Parietal lobe (tissue), 2 donors: ENCODE measurements at places on chromosomes 13 and 19. TPM values are rescaled to one million over a fixed set of nuclear protein-coding genes. Genes with fewer than 3 reads are reported as not detected.

Gene MEIOSIN
- not detected for total RNA-seq

Gene ZMYM2
- 228 TPM for total RNA-seq

Gene HPN
- total RNA-seq, result not detected

Gene SPTBN4
- total RNA-seq, result 42.6 TPM

Gene LILRA6
- not detected for total RNA-seq
